Endothelial cell of umbilical vein (primary cell): ENCODE measurements at places on chromosomes 4 and X. TPM values are rescaled to one million over a fixed set of nuclear protein-coding genes. Genes with fewer than 3 reads are reported as not detected.

The LRCH2 gene
- total RNA-seq = 4.6 and 4.7 TPM in 2 replicates

The TMEM144 gene
- total RNA-seq = 23.0 and 23.9 TPM in 2 replicates

The MAGEC2 gene
- not detected in 2 replicates for total RNA-seq

The CSAG1 gene
- total RNA-seq = not detected in 2 replicates
